Left lung (tissue), 14 donors: ENCODE measurements at places on chromosomes 6 and 20. TPM values are rescaled to one million over a fixed set of nuclear protein-coding genes. Genes with fewer than 3 reads are reported as not detected.

Gene BPI
- 0.75 TPM for polyA plus RNA-seq

Gene COL11A2
- 3.1 TPM for polyA plus RNA-seq

Gene CLPSL1
- polyA plus RNA-seq = not detected

GRCh38 chr6:28281288-28282064, at the start of gene PGBD1:
Gene PGBD1, plus strand, starts transcription at chr6:28281572. Its CDS starts 2,242 bp downstream, at chr6:28283814.
- DNase-seq = peak; percentile 94

Gene CCDC170
- polyA plus RNA-seq = 4.2 TPM

DNA sequence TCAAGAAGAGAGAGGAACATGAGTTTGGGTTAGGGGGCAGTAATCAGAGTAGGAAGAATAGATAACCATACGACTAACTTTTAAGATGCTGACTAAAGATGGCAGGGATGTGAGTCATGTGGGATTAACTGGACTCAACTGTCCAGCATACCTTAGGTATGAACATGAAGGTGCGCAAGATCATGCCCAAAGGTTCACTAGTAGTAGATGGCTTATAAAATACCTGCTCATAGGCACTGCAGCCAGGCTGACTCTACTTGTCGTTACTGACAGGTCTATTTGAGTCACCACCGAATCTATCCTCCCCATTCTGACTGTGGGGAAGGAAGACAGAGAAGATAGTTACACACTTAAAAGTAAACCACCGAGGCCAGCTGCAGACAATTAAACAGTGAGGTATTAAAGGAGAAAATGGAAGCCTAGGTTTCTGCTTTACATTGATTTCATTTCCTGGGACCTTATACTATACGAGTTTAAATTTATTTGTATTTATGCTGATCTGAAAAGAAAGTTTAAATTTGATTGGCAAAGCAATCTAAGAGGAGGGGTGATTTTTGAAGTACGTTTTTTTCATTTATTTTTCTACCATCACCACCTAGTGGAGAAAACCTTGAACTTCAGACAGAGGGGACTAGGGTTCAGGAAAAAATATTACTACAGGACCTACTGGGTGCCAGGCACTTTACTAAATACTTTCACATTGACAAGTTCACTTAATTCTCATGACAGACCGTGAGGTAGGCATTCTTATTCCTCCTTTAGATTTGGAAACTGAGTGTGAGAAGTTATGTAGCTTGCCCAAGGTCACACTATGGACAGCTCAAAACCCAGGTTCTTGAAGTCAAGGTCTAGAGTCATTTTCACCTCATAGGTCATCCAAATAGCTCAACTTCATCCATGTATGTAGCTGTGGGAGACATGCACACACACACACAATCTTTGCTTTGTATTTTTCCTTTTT, 4.0 kb upstream of the WRNIP1 start:
- no peak for DNase-seq

Gene ELOVL4
- polyA plus RNA-seq = 1.2 TPM

DNA sequence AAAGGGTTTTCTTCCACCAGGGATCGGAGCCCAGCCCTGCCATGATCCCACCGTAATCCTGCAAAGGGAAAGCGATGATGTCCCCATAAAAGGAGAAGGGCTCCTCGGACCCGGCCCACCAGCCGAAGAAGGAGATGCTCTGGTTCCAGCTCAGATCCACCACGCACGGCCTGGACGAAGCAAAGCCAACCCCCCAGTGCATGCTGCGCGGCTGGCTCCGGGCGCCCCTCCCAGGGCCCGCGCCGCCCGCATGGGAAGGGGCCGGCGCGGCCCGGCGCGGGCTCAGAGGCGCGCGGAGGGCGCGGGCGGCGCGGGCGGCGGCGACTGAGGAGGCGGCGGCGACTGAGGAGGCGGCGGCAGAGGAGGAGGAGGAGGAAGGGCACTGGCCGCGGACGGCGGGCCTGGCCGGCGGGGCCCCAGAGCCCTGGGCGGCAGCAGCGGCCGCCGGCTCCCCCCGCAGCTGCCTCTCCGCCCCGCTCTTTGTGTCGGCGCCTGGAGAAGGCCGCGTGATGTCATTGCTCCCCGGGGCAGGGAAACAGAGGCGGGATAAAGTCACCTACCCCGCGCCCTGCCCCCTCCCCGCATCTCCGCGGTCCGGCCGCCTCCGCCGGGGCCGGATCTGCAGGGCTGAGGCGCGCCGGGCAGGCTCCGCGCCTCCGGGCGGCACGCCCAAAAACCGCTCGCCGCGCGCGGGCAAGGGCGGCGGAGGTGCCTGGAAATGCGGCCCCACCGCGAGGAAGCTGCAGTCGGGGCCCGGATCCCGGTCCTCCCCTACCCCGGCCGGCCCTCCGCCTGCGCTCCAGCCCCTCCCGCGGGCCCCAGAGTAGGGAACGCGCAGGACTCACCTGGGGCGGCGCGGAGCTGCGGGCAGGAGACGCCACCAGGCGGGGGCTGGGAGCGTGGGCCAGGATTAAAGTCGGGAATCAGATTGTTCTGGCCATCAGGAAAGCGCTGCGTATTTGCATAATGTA, at the start of gene FAXC:
FAXC (minus strand) TSS at position 504 of the 971 bp plus-strand sequence; CDS start at position 202, 302 bp downstream.
- peak; percentile 57 for DNase-seq

Gene B4GALT5
- 46.9 TPM for polyA plus RNA-seq

Gene SAMD3
- polyA plus RNA-seq = 1.2 TPM

DNA sequence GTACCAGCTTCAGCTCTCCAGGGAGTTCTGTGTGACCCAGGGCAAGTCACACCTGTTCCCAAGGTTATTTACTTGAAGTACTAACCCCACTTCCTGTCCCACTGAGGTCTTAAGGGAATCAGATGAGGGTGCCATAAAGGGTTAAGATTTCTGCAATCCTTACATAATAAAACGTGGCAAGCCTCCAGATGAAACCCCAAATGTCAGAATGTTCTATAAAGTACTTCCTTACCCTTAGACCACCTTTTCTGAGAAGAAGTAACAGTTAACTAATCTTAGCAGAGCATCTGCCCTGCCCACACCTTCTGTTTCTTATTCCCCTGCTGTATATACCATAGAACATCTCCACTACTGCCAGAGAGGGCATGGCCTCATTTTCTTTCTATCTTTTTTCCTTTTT, 6.0 kb upstream of the AVP start:
- no peak for DNase-seq

GRCh38 chr20:62224113-62224855, 4.2 kb upstream of the HRH3 start:
- DNase-seq = peak; percentile 62

- DNase-seq = no peak
Observed at GRCh38 chr6:5469101-5469846, 208.0 kb downstream of the FARS2 start.

Gene CRIP3
- polyA plus RNA-seq = 7.6 TPM

Gene ARFGEF3
- polyA plus RNA-seq = 7.5 TPM

DNA sequence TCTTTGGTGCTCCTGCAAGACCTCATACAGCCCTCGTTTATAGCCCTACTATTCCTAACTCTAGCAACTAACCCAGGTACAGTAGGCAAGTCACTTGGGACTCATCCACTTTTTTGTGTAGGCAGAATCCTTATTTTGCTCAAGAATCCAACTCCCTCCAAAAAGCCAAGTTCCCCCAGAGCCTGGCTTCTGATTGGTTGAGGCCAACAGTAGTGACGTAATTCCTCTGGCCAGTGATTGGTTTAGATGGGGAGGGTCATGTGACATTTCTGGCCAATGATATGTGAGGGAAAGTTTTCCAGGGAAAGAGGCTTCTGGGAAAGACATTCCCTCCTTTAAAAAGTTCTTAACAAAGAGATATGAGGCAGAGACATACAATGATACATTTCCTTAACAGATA, 32.1 kb downstream of the KIAA1755 start:
- DNase-seq = no peak

Gene TP53TG5
- polyA plus RNA-seq = 1.6 TPM

DNA sequence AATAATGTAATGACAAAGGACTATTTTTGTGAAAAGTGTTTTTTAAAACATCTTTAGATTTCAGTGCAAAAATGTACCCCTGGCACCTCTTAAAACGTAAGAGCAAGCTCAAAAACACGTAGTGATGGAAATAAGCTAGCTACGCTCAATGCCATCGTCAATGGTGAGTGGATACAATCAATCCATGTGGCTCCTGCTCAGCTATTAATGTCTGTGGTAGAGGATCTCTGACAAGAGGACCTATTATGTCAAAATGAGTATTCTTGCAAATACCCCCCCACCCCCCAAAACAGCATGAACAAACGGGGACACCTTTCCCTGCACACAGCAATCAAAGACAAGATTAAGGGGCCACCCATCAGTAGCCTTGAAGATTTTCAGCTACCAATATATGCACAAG, 65.1 kb upstream of the PTGIS start:
- DNase-seq = no peak

DNA sequence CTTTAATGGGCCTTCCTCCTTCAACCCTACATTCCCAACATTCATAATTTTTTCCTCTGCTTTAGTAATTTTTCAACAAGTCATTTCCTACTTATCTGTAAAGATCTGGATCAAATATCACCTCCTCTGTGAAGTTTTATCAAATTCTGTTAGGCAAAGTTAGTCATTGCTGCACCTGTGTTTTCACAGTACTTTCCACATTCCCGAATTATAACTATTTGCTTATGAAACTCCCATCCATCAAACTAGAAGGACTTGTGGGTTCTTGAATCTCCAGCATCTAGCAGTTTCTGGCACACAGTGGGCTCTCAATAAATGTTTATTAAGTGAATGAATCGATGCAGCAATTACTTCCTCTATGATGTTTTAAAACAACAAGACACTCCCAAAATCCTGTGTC, 257.6 kb downstream of the HDGFL1 start:
- DNase-seq = no peak

- no peak for DNase-seq
Observed at GRCh38 chr6:25147223-25147622, 132.0 kb upstream of the CARMIL1 start.

Gene LY6G6D
- polyA plus RNA-seq = 0.57 TPM

DNA sequence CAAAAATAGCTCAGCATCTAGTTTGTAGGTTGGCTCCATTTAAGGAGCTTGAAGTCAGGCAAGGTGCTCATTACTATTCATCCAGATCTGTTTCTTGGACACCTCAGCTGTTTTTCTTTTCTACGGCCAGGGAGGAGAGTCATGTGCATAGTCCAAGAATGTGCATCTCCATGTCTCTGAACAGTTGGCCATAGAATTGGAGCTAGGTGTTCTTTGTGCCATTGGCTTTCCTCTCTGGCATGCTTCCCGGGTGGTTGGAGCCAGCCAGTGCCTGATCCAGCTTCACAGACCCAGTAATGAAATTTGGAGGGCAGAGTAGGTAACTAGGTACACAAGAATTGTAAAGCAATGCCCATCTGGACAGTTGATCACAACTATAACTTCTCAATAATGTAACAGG, 21.6 kb downstream of the EYA4 start:
- no peak for DNase-seq

DNA sequence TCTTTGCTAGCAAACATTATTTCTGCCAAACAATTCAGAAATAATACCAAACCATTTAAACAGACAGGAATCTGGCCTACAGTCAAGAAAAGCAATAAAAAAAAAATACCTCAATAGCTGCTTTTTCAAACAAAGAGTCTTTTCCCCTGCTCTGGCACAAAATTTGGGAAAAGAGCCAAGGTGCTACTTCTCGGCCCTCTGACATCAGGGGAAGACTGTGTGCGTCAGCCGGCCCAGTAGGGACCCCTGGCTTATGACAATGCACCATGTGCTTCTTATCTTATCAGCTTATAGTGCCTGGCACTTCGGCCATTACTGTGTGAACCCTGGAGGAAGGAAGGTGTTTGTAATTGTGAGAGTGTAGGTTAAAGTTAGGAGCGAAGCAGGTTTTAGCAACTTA, 89.4 kb downstream of the PDE10A start:
- DNase-seq = no peak

DNA sequence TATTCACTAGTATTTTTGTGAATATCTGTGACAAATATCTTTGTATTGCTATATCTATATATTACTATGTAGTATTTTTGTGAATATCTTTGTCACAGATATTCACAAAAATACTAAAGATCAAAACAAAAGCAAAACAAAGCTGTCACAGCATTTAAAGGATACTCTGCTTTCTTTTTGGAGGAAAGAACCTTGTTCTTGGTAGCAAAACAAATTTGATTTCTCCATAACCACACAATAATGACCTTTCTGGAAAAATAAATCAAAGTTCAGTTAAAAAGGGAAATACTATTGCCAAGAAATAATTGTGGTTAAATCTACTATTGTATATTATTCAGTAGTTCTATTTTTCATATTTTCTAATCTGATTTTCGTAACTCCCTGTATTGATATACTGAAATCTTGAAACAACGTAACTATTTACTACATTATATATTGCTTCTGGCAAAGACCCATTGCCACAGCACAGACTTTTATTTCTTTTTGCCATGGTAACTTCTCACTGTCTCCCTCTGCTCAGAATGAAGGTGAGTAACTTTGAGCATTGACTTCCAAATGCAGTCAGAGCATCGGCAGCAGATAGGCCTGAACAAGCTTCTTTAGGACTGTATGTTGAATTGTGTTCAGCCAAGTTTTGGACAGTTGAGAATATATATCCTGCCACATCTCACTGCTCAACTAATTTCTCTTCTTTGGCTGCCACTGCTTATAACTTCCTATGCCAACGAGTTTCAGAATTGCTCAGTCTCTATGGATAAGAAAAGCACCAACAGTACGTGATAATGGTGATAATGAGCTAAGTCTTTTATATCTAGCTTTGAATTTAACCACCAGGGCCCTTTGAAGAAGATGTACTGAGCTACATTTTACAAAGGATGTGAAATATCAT, 1097.2 kb upstream of the GJE1 start:
- no peak for DNase-seq

- DNase-seq = no peak
Observed at GRCh38 chr6:48754641-48755040, 643.6 kb upstream of the PTCHD4 start.

DNA sequence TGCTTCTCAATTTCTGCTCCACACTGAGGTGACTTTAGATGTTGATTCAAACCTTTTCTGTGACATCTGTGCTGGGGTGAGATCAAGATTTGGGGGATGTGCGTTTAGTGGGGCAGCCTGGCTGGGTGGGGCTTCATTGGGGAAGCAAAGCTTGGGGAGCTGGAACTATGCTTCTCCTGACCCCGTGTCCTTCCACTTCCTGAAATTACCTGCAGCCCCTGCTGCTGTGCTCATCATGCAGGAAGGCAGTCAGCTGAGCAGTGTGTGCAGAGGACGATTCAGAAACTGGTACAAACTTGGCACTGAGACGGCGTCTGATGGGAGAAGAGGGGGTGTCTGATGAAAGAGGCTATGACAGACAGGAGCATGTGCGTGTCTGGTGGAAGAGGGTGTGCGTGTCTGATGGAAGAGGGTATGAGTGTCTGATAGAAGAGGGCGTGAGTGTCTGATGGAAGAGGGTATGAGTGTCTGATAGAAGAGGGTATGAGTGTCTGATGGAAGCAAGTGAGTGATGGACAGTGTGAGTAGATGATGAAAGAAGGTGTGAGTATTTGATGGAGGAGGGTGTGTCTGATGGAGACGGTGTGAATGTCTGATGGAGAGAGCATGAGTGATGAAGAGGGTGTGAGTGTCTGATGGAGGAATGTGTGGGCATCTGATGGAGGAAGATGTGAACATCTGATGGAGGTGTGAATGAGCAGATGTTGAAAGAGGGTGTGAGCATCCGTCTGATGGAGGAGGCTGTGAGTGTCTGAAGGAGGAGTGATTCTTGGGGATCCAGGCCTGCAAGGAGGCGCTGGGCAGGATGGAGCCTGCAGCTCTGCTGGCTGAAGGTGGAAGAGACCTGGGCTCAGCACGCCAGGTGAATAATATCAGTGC, 103.4 kb downstream of the SYCP2 start:
- no peak for DNase-seq

Gene SPO11
- polyA plus RNA-seq = not detected
